Caco-2 (cell line): ENCODE measurements at places on chromosomes 2 and 18.

- DNase-seq: no peak
Observed at GRCh38 chr2:235485362-235485761, 8.5 kb upstream of the AGAP1 start.

GRCh38 chr2:232219496-232219870, 159.1 kb upstream of the ALPP start:
- no peak for DNase-seq

DNA sequence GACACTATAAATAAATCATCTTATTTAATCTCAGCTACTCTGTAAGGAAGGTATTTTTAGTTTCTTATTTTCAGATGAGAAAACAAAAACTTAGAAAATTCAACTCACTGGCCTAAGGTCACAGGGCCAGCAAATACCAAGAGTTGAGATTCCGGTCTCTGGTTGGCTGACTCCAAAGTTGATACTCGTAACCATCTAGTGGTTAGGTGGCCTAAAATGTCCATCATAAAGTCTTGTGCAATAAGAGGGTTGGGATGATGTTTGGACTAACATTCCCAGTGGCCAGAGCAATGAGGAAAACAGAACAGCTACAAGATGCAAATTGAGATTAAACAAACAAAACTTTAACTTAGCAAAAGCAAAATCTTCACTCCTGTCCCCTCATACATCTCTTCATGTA, 360.3 kb downstream of the FIGN start:
- DNase-seq: no peak

- DNase-seq: peak; percentile 30
Observed at GRCh38 chr2:85799215-85799956, 45.6 kb downstream of the ATOH8 start.

DNA sequence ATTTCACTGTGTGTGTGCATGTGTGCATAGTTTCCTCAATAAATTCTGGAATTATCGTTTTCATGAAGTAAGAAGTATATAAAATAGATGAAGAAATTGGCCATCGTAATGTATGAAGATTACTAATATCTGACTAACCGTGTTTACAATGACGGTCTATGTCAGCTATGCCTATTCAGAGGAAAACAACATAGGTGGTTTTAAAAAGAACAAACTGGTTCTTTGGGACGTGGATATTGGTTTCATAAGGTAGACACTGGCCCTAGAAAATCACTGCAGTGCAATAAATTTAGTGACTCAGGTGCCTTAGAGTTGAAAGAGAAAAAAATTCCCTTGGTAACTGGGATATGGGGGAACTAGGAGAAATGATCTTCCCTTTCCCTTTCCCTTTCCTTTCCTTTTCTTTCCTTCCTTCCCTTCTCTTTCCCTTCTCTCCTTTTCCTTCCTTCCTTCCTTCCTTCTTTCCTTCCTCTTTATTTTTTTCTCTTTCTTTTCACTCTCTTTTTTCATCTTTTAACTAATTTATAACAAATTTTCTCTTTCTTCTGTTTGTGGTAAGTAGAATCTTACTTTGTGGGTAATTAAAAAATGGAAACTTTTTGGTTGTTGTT, 36.4 kb downstream of the MAP2 start:
- DNase-seq: no peak

GRCh38 chr18:59912007-59912550, 12.3 kb downstream of the PMAIP1 start:
- no peak for DNase-seq

- DNase-seq: no peak
Observed at GRCh38 chr18:77249569-77250500, at the start of gene GALR1. Gene GALR1, plus strand, starts transcription at chr18:77249848. Its CDS starts 701 bp downstream, at chr18:77250549.

GRCh38 chr18:35953688-35954087, 18.8 kb upstream of the RMP24 start:
- no peak for DNase-seq

DNA sequence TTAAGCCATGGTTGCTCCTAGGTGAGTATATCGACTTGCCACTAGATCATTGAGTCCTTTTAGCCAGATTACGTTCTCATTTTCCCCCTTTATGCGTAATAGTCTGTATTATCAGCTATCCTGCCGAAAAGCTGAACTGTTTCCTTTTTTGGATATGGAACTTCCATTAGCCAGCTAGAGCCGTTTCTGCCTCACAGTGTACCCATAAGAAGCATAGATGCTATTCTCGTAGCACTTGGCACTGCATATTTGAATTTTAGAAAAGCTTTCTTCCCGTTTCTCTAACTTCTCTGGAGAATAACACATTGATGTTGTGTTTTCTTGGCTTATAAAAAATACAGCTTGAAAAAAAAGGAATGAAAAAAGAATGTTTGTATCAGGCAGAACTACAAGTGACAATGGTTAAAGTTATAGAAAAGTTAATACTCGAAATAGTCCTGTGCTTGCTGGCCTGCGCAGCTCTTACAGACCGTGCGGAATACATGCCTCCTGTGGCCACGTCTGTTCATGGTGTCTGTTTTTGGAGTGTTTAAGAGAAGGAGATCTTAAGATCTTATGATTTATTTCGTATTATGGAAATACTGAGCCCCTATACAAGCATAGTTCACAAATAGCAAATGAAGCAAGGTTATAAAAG, 710 bp downstream of the DUSP19 start:
- DNase-seq: no peak

DNA sequence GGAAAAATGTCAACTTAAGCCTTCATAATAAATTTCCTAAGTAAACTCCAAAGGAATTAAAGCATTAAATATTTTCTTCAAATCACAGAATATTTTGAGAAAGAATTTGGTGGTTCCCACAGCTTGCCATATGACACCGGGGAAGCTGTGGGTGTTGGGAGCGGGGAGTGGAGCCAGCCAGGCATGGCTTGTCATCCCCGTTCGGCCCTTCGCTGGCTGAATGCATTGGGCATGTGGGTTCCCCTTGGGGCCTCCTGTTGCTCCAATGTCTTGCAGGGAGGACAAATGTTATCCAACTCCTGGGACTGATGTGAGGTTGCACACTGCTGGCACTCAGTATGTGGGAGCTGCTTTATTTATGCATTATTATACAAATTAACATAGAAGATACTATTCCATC, 18.6 kb downstream of the NGEF start:
- DNase-seq: no peak

DNA sequence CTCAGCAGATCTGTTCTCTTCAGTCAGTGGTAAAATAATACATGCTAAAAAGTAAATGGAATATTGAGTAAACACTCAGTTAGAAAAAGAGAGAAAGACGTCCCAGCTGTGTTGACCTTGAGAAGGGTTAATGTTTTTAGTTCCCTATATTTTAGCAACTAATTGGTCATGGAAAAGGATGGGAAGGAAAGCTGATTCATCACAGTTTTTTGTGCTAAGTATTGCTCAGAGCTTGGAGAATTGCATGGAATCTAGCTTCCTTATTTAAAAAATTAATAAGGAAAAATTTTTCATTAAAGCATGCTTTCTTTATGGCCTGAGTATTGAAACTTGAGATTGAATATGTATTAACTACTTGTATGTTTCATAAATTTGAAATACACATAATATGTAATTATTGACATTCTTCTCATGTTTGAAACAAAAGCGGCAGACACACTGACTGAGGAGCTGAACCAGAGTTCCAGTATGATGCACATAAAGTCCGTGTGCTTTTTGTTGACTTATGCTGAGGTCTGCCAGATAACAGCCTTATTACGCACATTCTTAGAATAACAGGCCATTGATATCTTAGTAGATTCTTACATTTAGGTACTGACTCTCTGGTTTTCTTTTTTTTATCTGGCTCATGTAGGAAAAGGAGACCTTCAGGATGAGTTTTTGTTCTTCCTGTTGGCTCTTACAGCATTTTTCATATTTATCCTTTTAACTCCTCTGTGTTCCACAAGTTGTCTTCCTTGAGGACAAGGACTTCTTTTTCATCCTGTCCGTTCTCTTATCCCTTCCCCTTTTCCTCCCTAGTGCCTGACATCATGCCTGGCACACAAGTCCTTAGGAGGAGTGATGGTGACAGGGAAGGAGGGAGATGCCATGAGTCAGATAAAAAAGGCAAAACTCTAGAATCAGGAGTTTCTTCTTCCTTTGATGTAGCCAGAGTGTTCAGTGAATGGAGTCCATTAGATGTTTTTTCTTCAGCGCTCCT, 194.1 kb downstream of the PTPRM start:
- DNase-seq: peak; percentile 55

DNA sequence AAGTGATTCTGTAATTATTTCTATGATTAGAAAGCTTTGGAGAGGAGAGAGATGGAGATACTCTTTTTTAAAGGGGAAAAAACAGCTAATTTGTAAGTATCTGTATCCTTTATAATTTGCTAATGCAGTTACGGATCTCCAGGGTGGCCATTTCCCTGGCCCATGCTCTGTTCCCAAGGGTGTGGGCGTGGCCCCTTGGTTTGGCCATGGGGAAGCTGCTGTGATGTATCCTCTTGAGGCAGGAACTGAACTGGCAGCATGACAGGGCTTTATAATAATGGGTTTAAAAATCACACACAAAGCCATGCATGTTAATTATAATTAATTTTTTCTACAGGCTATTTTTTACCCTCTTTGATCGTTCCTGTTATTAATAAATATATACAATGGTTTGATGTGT, 27.0 kb downstream of the TRAPPC12 start:
- no peak for DNase-seq

GRCh38 chr2:144374163-144374661, 145.7 kb downstream of the ZEB2 start:
- no peak for DNase-seq

DNA sequence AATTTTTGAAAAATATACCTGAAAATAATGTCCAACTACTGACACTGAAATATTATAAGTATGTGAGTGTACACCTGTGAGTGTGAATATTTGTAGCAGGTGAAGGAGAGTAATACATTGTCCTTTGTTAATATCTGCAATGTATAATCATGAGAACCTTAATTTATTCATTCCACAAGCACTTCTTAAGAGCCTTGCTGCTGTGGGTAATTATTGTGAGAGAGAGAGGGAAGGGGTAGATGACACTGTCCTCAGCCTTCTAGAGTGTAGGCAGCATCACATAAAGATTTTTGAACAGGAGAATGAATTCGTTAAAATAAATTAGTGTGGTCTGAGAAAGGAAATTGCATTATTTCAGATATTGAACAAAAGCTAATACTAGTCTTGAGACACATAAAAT, 157.2 kb downstream of the MAP2 start:
- no peak for DNase-seq

GRCh38 chr2:164496881-164497280, 124.4 kb downstream of the GRB14 start:
- no peak for DNase-seq

- DNase-seq: no peak
Observed at GRCh38 chr2:177942731-177943130, 129.8 kb downstream of the PDE11A start.

GRCh38 chr18:60350941-60351340, 21.6 kb downstream of the MC4R start:
- no peak for DNase-seq

DNA sequence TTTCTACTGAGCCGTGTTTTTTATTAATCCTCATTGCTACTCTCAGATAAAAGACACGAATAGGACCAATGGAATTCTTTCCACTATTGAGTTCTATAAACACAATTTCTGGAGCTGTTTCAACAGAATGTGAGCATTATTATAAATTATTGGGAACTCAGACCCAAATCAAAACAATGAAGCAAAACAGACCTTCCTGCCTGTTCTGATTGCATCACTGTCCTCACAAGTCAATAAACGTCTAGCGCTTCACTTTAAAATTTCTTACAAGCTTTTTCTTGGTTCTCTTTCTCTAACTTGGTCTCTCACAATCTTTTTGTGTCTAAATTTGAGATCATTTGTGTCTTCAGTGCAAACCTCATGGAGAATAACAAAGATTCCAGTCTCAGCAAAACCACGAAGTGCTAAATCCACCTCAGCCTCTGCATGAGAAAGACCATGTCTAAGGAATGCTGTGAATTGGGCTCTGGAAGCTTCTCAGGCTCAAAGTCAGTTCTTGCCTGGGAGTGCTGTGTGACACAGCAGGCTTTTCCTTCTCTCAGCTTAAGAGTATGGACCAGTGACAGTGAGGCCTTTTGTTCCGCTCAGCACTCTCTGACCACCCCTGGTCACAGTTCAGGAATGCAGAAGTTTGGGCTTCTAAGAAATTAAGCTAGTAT, 22.8 kb downstream of the ARHGAP28 start:
- no peak for DNase-seq

- DNase-seq: no peak
Observed at GRCh38 chr2:60551240-60552077, 2.0 kb downstream of the BCL11A start.

- DNase-seq: no peak
Observed at GRCh38 chr2:50727636-50728339, 304.1 kb downstream of the NRXN1 start.

GRCh38 chr2:69271831-69272257, 115.2 kb downstream of the GFPT1 start:
- no peak for DNase-seq

GRCh38 chr2:197383825-197384224, 51.0 kb downstream of the SF3B1 start:
- no peak for DNase-seq

GRCh38 chr2:70655786-70656185, 102.2 kb upstream of the TGFA start:
- DNase-seq: no peak

DNA sequence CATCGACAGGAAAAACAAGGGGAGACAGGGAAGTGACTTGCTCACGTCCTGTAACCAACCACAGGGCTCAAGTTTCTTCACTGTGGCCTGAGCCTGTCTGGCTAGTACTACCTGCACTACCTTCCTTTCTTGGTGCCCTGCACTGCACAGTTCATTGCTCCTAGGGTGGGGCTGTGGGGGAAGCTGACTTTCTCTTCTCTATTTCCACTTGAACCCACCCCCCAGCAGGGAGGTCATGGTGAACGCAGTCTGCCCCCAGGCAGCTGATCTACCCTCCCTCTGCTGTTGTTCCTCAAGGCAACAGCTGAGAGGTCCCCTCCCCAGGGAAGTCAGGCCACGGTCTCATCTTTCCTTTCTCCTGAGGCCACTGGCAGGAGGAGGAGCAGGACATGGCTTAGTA, 532.1 kb downstream of the SOX11 start:
- no peak for DNase-seq

GRCh38 chr2:47299555-47299954, 103.4 kb upstream of the MSH2 start:
- DNase-seq: no peak

DNA sequence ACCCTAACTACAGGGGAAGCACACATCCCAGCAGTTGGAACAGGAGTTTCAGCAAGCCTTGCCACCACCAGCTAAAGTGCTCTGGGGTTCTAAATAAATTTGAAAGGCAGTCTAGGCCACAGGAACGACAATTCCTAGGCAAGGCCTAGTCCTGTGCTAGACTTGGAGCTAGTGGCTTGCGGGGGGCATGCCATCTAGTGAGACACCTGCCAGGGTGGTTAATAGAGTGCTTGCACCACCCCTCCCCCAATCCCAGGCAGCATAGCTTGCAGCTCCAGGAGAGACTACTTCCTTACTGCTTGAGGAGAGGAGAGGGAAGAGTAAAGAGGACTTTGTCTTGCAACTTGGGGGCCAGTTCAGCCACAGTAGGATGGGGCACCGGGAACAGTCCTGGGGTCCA, 101.8 kb downstream of the SLC39A10 start:
- DNase-seq: no peak
